ENCODE measurements at places on chromosomes 4 and X. TPM values are rescaled to one million over a fixed set of nuclear protein-coding genes. Genes with fewer than 3 reads are reported as not detected.

The MAGEA6 gene
- total RNA-seq: not detected

DNA sequence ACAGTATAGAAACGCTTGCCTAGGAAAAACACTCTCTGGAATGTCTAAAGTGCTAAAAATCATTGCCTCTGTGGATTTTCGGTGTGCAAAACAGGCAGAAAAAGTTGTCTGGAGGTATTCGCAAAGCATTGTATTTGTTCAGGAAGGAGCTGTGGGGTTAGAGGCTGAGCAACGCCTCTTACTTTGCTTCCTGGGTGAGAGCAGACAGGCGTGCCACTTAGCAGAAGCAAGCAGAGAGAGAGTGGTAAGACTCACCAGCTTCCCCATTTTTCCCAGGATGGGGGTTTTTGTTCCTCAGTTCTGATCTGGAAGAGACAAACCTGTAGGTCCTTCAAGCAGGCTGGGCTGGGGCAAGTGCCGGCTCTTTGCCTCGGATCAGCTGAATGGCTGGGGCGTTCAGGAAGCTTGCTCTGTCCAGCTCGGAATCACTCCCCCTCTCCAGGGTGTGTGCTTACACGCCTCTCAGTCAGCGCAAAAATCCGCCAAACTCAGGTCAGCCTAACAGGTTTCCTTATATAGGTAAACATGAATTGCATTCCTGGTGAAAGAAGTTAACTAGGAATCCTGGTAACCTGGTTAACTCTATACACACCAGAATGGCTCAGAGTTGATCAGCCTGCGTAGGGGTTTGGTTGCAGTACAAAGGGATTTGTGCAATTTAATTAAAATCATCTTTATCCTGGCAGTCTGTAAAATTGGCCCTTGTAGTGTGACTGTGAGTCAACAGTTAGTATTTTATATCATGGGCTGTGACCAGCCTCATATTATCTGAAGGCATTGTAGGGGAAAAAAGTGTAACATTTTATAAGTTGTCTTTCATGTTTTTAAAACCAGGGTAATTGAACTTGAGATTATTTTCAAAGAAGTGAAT is 213.1 kb upstream of the MID1 start:
- no peaks in the 10 kb centered on the region for H3K36me3 ChIP-seq
- no peaks in the 10 kb centered on the region for H3K27me3 ChIP-seq
- no peak overlapping the region for H3K27ac ChIP-seq
- H3K4me1 ChIP-seq: no peaks in the 10 kb centered on the region

- no peak overlapping the region for H3K27ac ChIP-seq
- H3K4me3 ChIP-seq: no peak overlapping the region
- no peaks in the 10 kb centered on the region for H3K4me1 ChIP-seq
- no peaks in the 10 kb centered on the region for H3K27me3 ChIP-seq
- H3K36me3 ChIP-seq: no peaks in the 10 kb centered on the region
Observed at GRCh38 chr4:126409746-126410145, 1095.0 kb downstream of the FAT4 start.

GRCh38 chr4:172843192-172843591 is 325.4 kb upstream of the GALNT7 start:
- H3K27ac ChIP-seq: no peak overlapping the region
- no peaks in the 10 kb centered on the region for H3K36me3 ChIP-seq
- no peaks in the 10 kb centered on the region for H3K27me3 ChIP-seq
- no peak for DNase-seq
- no peaks in the 10 kb centered on the region for H3K4me1 ChIP-seq
- H3K4me3 ChIP-seq: no peak overlapping the region

DNA sequence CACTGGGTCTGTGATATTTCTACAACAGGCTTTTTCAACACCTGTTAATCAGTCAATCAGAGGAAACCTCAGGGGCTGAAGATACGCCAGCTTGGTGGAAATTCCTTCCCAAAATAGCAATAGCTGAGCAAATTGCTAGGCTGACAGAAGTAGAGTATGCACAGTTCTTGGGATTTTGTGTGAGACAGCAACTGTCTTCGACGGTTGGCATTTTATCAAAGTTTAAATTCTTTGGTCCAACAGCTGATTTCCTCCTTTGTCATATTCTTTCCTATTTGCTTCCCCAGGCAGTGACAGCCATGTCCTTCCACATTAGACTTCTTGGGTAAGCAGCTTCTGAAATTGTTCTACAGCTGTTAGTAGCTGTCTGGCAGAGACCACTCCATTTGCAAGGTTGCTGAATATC is 8.0 kb upstream of the PALLD start:
- DNase-seq: no peak
- no peaks in the 10 kb centered on the region for H3K4me1 ChIP-seq
- H3K27me3 ChIP-seq: no peaks in the 10 kb centered on the region
- no peaks in the 10 kb centered on the region for H3K36me3 ChIP-seq
- H3K4me3 ChIP-seq: no peak overlapping the region
- no peak overlapping the region for H3K27ac ChIP-seq

The DGKK gene
- total RNA-seq: not detected

GRCh38 chr4:88985088-88985773 is 71.8 kb downstream of the FAM13A start:
- H3K36me3 ChIP-seq: no peaks in the 10 kb centered on the region
- no peak overlapping the region for H3K27ac ChIP-seq
- DNase-seq: no peak
- no peak overlapping the region for H3K4me3 ChIP-seq
- H3K4me1 ChIP-seq: no peaks in the 10 kb centered on the region

DNA sequence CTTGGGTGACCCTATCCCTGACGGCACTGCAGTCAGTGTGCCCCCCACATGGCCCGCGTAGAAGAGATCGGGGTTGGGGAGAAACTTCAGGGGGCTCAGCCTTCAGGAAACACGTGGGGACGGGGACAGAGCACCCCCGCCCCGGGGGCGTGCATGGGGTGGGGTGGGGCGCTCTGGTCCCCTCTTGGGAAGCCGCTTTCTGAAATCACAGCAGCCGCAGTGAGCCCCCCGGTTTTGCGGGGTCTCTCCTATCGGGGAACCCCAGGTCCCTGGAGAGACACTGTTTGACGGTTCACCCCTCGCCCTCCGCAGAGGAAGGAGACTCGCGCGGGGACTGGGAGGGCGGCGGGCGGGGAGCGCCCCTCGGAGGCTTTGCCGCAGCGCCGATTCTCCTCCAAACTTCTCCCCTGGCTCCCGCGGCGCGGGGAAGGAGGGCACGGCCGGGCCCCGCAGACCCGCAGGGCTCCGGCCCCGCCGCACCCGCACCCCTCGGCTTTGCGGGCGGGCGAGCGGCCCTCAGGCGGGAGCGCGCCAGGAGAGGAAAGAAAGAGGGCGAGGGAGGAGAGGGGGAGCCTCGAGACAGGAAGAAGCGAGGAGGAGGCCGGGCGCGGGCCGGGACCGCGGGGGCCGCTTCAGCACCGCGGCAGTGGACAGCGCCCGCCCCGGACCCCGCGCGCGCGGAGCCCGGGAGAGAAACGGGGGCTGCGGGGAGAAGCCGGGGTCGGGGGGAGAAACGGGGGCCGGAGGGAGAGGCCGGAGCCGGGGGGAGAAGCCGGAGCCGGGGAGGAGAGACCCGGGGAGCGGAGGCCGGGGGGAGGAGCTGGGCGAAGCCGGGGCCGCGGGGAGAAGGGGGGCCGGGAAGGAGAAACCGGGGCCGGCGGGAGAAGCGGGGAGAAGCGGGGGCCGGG is 612 bp downstream of the CPLX1 start:
- no peaks in the 10 kb centered on the region for H3K4me1 ChIP-seq
- H3K4me3 ChIP-seq: no peak overlapping the region
- H3K36me3 ChIP-seq: no peaks in the 10 kb centered on the region
- no peak overlapping the region for H3K27ac ChIP-seq
- DNase-seq: peak; percentile 75

DNA sequence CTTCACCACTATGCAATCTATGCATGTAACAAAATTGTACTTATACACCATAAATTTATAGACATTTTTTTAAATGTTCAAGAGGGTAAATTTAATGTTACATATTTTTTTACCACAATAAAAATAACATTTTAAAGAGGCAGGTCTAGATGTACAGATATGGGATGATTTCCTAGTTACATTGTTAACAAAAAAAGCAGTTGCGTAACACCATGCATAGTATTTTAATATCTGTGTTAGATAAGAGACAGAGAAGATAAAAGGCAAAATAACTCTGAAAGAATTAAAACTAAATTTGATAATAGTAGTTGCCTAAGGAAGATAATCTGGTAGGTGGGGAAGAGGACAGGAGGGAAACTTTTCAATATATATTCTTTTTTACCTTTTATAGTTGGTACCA is 9.1 kb upstream of the ATRX start:
- H3K27me3 ChIP-seq: no peaks in the 10 kb centered on the region
- no peak for DNase-seq
- H3K4me3 ChIP-seq: no peak overlapping the region
- H3K27ac ChIP-seq: no peak overlapping the region
- no peaks in the 10 kb centered on the region for H3K36me3 ChIP-seq

DNA sequence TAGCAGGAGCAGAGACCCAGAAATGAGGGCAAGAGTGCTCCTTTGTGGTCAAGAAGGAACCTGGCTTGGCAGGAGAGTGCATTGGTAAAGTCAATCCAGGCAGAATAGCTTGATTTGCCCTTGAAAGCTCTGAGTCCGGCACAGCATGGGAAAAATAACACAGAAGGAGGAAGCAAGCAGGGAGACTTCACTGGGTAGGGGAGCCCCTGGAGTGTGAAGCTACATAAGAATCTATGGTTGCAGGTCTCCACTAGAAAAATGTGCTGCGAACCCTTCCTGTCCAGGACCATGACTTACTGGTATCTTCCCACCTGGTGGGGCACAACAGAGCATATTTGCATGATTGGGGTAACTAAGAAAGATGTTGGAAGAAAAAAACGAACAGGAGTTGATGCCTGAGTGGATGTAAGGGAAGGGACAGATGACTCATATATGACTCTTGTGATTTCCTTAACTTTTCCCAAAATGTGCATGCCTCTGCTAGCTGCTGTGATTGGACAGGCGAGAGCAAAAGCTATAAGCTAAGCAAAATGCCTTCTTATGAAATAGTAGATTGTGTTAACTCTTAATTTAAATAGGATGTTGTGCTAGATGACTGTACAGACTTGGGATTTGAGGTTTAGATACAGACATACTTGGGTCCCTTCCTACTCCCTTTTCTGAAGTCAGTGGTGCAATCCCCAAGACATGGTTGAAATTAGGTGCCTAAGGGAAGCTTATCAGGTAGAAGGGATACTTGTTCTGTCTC is 3.3 kb downstream of the IL13RA1 start:
- no peak for DNase-seq
- peak overlapping the region; percentile 32 for H3K27ac ChIP-seq
- H3K36me3 ChIP-seq: no peaks in the 10 kb centered on the region
- H3K27me3 ChIP-seq: no peaks in the 10 kb centered on the region
- H3K4me1 ChIP-seq: no peaks in the 10 kb centered on the region
